ENCODE measurements at places on chromosomes 13 and 19.

DNA sequence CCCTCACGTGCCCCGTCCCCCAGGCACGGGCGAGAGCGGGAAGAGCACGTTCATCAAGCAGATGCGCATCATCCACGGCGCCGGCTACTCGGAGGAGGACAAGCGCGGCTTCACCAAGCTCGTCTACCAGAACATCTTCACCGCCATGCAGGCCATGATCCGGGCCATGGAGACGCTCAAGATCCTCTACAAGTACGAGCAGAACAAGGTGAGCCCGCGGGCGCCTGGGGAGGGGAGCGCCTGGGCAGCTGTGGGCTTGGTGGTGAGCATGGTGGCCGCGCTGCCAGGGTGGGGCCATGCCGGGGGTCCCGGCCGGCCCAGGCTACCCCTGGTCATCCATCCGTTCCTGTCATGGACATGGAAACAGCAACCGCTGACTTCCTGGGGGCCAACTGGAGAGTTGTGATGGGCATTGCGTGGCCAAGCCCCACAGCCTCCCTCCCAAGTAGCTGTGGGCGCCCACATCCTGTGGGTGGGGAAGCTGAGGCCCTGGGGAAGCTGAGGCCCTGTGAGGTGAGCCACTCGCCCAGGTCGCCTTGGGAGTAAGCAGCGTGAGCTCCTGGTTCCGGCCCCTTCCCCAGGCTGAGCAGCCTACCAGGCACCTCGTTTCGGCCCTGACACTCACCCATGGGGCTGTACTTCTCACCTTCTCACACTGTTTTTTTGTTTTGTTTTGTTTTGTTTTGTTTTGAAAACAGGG lies 16.1 kb downstream of the GNA11 start:
- DNase-seq, result no peak

DNA sequence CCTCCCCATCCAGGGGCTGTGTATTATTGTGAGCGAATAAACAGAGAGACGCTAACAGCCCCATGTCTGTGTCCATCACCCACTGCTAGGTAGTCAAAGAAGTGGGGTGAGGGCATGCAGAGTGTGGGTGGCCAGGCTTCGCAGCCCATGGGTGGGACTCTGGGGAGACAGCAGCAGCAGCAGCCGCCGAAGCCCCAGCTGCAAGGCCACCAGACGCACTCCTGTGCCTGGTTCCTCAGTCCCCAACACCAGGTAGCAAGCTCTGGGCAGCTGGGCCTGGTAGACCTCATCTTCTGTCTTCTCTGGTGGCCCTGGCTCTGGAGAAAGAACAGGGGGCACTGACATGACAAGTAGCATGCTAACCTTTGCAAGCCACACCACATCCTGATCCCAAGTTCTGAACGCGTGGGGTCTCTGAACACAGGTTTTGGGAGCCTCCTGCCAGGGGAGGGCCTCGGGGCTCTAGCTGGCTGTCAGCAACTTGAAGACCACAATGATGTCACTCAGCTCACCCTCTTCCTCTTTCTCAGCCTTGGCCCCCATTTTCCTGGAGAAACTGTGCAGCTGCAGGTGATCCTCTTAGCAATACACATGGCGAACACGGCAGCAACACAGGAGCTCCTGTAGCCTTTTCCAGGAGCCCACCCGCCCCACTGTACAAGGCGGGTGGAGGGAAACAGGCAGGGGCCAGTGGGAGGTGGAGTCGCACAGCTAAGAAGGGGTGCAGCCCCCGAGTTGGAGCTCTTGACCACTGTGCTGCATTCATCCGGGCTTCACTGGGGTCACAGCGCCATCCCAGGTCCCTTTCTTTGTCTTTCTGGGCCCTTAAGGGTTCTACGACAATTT lies 5.8 kb downstream of the FUZ start:
- no peak for DNase-seq

GRCh38 chr13:58376775-58377174 lies 745.2 kb downstream of the PCDH17 start:
- DNase-seq, result no peak

DNA sequence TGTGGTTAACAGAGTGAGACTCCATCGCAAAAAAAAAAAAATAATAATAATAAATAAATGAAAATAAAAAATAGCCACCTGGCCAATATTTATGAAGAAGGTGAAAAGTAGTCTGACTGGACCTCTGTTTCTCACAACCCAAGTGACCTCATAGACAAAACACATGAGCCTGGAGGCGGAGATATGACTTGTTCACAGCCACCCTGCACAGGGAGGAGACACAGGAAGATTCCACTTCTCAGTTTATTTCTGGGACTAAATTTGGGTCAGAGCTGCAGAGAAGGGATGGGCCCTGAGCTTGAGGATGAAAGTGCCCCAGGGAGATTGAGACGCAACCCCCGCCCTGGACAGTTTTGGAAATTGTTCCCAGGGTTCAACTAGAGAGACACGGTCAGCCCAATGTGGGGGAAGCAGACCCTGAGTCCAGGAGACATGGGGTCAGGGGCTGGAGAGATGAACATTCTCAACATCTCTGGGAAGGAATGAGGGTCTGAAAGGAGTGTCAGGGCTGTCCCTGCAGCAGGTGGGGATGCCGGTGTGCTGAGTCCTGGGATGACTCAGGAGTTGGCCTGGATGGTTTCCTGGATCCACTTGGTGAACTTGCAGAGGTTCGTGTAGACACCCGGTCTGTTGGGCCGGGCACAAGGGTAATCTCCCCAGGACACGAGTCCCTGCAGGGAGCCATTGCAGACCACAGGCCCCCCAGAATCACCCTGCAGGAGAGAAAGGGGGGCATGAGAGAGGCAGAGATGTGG lies 9.6 kb downstream of the KLK5 start:
- no peak for DNase-seq

DNA sequence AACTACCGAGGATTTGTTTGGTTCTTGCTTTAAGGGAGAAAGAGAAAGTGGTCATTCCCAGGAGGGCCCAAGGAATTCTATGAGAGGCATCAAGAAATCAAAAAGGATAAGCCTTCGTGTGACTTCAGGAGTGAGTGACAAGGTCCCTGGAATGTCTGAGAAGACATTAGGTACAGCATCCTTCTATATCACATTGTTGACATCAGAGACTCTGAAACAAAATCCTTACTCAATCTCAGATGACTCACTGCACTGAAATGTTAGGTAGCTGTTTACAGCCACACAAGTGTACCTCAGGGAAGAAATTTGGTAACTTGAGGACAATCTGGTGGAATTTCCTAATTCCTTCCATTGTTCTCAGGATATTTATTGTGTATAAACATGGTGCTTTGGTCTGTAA lies 7.9 kb upstream of the LGALS14 start:
- no peak for DNase-seq

- no peak for DNase-seq
Observed at GRCh38 chr13:93709506-93710244, 483.1 kb downstream of the GPC6 start.

- DNase-seq, result no peak
Observed at GRCh38 chr19:49413348-49413747, 9.9 kb downstream of the PTH2 start.

DNA sequence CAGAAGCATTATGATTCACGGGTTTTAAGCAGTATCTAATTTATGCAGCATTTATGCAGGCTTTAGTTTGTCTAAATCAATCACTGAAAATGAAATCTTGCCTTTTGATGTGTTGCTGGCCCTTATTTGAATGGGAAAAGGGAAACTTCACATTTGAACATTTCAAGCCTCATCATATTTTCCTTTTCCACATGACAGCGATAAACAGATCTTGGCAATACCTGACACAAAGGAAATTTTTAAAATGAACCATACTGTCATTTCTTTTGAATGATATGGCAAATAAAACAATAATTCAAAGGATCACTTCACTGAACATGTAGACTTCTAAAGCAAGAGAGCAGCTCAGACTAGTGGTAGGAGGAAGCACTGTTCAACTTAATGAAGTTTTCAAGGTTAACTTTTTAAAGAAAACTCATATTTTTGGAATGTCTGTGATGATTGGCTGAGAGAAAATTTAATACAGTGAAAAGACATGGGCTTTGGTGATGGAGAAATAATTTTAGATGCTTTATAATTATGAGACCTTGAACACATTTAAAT lies 198.1 kb downstream of the OXGR1 start:
- no peak for DNase-seq

- DNase-seq, result no peak
Observed at GRCh38 chr13:79870123-79870522, 389.2 kb downstream of the NDFIP2 start.

GRCh38 chr19:3555653-3556422 lies 1.5 kb downstream of the MFSD12 start:
- DNase-seq, result no peak

GRCh38 chr13:50527188-50527587 lies 316.3 kb downstream of the DLEU7 start:
- no peak for DNase-seq

DNA sequence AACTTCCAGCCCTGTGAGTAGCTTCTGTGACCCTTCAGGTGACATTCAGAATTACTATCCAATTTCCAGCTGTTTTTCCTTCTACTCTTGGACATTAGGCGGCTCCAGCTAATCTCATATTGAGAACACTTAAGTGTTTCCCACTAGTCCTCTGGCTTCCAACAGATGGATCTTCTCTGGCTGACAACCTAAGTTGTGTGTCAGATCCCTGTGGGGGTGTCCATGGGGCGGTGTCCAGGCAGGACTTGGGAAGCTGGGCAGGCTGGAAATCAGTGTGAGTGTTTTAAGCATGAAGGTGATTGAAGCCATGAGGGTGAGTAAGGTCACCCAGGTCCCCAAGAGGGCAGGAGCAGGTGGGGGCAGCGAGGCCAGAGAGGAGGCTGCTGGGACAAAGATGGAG lies 10.1 kb downstream of the CNOT3 start:
- no peak for DNase-seq

- DNase-seq, result no peak
Observed at GRCh38 chr13:72284791-72285190, 417.8 kb upstream of the DACH1 start.

GRCh38 chr13:46656786-46657185 lies 103.8 kb downstream of the LRCH1 start:
- DNase-seq, result no peak

GRCh38 chr13:95480131-95480545 lies 72.4 kb upstream of the CLDN10 start:
- no peak for DNase-seq

DNA sequence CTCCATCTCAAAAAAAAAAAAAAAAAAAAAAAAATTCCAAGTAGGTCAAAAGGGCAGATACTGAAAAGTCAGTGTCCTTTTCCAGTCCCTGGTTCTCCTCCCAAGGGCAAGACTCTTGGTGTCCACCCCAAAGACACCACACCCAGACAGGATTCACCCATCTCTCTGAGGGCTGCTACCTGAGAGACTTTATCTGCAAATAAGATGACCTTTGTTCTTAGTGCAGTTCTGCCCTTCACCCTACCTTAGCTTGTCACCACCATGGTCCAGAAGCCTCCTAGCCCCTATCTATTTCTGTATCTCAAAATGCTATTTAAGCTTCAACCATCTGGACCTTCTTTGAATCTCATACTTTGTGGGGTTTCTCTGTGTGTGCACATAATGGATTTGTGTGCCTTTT lies 4.2 kb upstream of the FBXO27 start:
- DNase-seq, result no peak

DNA sequence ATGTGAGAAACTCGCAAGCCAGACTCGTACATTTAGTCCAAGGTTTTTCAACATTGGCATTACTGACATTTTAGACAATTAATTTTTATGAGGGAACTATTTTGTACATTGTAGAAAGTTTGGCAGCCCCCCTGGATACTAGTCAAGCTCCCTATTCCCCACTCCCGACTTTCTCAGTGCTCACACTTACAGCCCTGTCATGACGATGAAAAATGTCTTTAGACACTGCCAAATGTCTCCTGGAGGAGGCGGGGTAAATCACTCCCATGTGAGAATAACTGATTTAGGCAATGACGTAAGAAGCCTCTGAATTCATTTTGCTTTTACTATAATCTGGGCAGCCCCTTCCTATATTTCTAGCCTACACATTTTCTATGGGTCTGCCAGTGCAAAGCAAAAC lies 535.8 kb upstream of the KLHL1 start:
- DNase-seq, result no peak

- peak; percentile 40 for DNase-seq
Observed at GRCh38 chr19:7349961-7350711, 1.4 kb downstream of the ARHGEF18 start.

DNA sequence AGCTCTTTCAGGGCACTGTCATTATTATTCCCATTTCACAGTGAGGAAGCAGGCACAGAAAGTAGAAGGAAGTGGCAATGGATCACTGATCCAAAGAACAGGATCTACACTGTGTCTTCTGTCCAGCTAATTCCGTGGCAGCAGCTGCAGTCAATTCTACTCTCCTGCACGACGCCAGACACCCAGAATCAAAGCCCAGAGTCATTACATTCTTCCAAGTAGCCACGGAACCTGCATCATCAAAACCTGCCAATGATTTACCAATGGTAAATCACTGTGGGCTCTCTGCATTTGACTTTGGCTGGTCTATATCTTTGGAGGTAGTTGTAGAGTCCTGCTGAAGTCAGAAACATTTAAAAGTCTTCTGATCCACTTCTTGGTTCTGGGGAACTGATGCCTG lies 767.7 kb downstream of the LIG4 start:
- DNase-seq, result no peak

DNA sequence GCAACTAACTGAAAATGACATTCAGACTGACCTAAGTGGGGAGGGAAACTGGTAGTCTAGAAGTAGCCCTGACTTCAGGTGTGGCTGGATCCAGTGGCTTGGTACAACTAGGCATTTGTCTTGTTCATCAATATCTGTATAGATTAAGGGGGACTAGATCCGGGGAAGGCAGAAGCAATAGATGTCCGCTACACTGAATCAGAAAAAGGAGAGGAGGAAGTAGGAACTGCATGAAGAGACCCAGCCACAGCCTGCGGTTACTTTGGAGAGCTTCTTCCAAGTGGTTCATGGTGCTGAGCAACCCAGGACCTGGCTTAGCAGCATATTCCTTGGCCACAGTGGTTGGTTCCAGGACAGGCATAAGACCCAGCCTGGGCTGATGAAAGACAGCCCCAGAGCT lies 9.9 kb upstream of the PRODH2 start:
- DNase-seq, result no peak

DNA sequence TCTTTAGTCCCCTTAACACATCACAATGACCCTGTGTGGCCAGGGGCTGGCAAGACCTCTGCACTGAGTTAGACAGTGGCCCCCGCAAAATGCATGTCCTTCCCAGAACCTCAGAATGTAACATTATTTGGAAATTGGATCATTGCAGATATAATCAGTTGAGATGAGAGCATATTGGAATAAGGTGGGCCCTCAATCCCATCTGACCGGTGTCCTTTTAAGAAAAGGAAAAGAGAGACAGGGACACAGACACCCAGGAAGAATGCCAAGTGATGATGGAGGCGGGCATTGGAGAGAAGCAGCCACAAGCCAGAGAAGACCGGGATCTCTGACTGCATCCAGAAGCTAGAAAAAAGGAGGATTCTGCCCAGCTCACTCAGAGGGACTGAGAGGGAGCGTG lies 1.8 kb downstream of the FAM187B start:
- DNase-seq, result no peak
